Hematopoietic multipotent progenitor cell treated with erythropoietin and hydrocortisone succinate and interleukin-3 and kit ligand, for 4 days (in vitro differentiated cells): ENCODE measurements at places on chromosomes 5 and 9.

DNA sequence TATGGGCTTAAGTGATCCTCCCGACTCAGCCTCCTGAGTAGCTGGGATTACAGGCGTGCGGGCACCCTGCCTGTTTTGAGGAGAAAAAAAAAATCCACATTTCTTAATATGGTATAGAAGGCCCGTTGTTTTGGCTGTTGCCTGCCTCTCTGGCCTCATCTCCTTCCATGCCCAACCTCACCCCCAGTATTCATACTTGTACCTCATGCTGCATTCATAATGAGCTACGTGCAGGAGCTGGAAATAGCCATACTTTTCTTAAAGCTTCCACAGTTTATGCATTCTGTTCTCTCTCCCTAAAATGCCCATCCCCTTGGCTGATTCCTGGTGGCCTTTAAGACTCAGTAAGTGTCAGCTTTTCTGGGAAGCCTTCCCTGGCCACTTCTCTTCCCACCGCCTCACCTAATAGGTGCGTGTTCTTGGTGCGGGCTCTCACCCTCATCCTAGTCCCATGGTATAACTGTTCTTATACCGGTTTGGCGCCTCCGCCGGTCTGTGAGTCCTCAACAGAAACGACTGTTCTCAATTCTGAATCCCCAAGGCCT lies 2.1 kb upstream of the TPM2 start:
- no peak for DNase-seq

DNA sequence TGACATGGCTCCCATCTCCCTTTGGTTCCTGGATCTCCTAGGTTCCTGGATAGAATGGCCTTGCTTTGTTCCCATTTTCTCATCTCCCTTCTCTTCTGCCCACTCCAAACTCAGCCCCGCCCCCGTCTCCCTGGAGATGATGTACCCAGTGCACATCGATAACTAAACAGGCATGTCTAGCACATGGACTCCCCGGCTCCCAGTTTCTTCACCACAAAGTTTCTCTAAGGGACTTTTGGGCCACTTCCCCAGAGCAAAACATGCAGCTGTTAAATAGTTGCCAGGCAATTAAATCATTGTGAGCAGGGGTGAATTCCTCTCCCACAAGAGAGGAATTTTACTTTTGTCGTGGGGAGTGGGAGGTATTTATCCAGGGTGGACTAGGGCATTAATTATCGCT lies 259.0 kb downstream of the GADD45G start:
- DNase-seq: peak; percentile 8

- DNase-seq: no peak
Observed at GRCh38 chr5:109788596-109788995, 98.9 kb downstream of the MAN2A1 start.

DNA sequence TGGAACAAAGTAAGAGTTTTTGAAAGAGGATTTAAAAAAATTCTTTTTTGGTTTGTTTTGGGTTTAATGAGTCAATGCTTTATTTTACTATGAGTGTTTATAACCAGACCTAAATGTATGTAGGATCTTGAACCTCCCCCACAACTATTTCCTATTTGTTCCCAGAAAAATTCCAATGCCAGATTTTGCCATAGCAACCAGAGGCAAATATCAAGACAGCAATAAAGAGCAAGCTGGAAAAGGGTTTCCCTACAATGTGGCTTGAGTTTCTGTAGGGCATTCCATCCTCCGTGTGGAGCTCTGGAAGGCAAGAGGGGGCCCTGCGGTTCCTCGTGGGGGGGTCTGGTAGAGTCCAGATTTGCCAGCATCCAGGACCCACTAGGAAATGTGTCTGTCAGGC lies 27.8 kb upstream of the GDNF start:
- DNase-seq: no peak

- peak; percentile 13 for DNase-seq
Observed at GRCh38 chr5:172361566-172362238, 78.1 kb upstream of the UBTD2 start.

GRCh38 chr5:424301-425110 lies 18.5 kb upstream of the EXOC3 start:
- peak; percentile 44 for DNase-seq

DNA sequence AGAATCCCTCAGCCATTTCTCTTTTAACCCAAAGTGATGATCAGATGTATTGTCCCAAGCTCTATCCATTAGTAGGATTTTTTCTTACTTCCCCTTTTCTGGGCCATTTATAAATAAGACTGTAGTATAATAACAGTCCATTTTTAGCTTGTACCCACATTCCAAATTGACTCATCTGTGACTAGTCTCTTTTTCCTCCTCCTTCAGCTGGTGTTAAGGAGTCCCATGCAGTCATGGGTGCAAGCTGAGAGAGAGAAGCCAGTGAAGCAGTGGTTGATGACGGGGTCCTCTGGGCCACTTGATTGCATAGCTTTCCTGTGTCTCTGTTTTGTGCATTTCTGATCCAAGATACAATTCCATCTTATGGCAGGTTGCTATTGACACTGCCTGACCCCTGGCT lies 476.0 kb upstream of the CD180 start:
- DNase-seq: peak; percentile 3

GRCh38 chr5:12616093-12616492 lies 711.8 kb upstream of the CTNND2 start:
- DNase-seq: no peak

DNA sequence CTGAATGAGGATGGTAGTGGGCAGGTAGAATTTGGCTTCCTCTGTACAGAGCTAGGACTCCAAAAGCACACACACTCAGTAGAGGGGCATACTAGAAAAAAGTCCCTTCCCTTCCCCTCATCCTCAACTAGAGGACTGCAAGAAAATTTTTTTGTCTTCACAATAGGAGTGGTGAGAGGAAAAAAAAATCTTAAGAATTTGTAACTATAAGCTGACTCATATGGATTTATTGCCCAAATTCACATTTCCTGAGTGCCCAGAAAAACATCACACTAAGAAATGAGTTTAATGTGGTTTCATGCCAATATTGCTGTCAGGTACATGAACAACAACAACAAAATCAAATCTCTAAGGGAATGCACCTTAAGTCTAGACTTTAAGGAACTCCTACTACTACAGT lies 43.7 kb downstream of the RANBP6 start:
- DNase-seq: no peak

- no peak for DNase-seq
Observed at GRCh38 chr5:34475249-34475966, 180.7 kb upstream of the RAI14 start.
